ENCODE measurements at places on chromosomes 2 and 18.

- no peak for DNase-seq
Measured at GRCh38 chr2:119772128-119772527, 12.4 kb downstream of the PTPN4 start.

- DNase-seq = no peak
Measured at GRCh38 chr18:59242906-59243305, 22.9 kb downstream of the GRP start.

DNA sequence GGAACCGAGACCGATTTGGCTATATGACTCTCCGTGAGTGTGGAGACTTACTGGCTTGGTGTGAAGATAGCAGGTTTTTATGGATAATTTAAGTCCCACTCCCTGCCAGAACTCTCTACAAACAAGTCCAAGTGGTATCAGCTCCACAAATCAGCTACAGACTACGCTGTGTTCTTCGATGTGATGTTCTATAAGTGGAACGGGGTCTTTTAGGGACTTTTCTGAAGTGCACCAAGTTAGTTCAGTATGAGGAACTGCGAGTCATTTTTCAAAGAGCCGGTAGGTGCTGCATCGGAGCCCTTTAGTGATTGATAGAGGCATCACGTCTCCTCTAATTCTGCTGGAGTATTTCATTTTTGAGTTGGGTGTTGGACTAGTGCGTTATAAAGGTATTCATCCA lies 107.1 kb downstream of the TSHZ1 start:
- no peak for DNase-seq

- DNase-seq = peak; percentile 45
Measured at GRCh38 chr2:189164746-189165145, 14.8 kb downstream of the COL5A2 start.

- no peak for DNase-seq
Measured at GRCh38 chr18:76619261-76619620, 124.2 kb upstream of the ZNF516 start.

DNA sequence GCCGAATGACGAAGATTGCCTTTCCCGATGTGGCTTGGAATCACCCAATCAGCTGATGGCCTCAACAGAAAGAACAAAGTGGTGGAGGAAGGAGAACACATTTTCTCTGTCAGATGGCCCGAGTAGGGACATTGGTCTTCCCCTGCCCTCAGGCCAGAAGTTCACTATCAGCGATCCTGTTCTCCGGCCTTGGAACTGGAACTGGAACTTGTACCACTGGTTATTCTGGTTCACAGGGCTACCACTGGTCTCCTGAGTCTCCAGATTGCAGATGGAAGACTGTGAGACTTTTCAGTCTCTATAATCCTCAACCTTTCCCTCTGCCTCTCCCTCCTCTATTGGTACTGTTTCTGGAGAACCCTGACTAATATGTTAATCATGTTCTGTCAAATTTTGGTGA lies 180.4 kb downstream of the ANKRD30B start:
- DNase-seq = no peak

DNA sequence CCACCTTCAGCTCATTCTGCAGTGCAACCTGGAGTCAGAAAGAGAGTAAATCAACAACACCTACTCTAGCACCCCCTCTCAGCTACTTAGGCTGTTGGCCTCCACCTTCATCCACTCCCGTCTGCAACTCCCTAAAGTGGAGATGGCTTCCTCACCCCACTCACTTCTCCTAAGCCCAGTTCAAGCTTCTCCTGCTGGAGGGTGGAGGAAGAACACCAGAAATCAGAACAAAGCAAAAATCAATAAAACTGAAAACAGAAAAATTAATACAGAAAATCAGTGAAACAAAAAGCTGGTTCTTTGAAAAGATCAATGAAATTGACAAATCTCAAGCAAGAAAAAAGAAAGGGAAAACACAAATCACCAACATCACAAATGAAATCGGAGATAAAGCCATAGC lies 191.7 kb downstream of the ANAPC1 start:
- no peak for DNase-seq

- DNase-seq = no peak
Measured at GRCh38 chr2:106168657-106169056, 25.4 kb downstream of the UXS1 start.

DNA sequence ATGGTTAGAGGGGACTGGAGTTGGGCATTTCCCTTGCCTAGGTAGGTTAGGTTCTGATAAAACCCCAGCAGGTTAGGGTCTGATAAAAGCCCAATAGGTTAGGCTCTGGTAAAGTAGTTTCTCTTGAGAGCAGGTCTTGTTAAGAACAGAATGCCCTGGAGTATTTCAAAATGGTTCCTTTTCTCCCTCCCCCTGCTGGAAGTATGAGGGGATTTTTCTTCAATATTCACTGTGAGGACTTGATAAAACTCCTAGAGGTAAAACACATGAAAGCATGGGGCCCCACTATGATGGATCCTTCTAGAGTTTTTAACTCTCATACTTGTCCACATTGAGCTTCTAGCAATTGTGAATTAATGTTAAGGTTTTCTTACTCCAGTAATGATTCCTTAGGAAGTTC lies 27.6 kb downstream of the ANKAR start:
- DNase-seq = no peak

GRCh38 chr2:103327386-103327785 lies 565.6 kb downstream of the TMEM182 start:
- no peak for DNase-seq

GRCh38 chr2:20624156-20624883 lies 26.6 kb downstream of the HS1BP3 start:
- DNase-seq = no peak

GRCh38 chr18:50401888-50402287 lies 27.0 kb downstream of the SKA1 start:
- DNase-seq = no peak

- no peak for DNase-seq
Measured at GRCh38 chr2:64915510-64915900, 73.7 kb upstream of the SLC1A4 start.

DNA sequence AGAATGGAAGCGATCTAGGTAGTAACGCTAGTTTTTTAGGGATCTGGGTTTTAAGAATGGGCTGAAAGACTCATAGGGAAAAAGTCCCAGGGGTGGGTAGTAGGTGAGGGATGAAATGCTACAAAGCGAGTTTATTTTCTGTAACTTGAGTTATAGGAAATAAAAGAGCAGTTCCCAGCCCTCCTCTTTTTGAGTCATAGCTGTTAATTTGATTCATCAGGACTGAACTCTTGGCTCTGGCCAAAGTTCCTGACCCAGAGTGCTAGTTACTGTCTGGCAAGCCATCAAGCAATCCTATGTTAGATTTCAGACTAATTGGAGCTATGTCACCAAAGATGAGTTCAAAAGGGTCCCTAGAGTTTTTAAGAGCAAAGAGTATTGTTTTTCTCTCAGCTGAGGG lies 17.4 kb upstream of the NOSTRIN start:
- no peak for DNase-seq

DNA sequence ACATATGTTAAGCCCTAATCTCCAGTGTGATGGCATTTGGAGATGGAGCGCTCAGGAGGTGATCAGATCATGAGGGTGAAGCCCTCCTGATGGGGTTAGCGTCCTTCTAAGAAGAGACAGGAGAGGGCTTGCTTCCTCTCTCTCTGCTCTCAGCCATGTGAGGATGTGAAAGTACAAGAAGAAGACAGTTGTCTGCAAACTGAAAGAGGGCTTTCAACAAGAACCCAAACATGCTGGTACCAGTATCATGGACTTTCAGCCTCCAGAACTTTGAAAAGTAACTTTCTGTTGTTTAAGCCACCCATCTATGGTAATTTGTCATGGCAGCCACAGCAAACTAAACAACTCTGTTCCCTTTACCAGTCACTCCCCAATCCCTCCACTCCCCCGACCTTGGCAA lies 47.4 kb downstream of the CACNB4 start:
- no peak for DNase-seq

- DNase-seq = peak; percentile 30
Measured at GRCh38 chr18:61502472-61502871, 169.2 kb downstream of the CDH20 start.

- DNase-seq = peak; percentile 6
Measured at GRCh38 chr2:213806125-213806726, 522.0 kb downstream of the SPAG16 start.

- DNase-seq = no peak
Measured at GRCh38 chr2:120352696-120353590, 7.0 kb downstream of the INHBB start.

GRCh38 chr2:33441235-33441810 lies 35.1 kb upstream of the RASGRP3 start:
- DNase-seq = peak; percentile 62

DNA sequence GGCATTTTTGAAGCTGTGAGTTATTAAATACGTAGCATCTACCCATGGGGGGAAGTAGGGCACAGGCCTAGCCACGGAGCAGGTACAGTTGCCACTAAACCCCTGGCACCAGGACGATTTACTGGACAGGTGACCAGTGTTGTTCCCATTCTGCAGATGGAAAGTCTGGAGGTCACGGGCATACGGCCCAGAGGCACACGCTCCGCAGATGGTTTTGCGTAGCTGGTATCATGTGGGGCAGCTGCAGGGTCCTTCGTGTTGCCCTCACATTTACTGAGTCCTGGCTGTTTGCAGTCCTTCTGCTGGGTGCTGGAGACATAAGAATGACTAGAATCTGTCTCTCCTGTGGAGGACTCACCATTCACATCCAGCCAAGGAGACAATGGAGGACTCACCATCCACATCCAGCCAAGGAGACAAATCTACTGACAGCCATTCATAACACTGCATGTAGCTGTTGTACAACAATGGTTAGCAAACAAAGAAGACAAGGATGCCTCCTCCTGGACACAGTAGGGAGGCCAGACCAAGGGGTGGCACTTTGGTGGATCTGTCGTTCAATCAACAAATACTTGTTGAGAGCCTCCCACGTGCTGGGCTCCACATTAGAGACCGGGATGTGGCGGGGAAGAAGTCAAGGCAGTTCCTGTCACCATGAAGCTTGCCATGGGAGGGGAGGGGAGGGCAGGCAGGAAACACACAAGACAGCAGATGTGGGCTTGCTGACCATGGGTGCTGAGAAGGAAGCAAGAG lies 24.9 kb downstream of the TWIST2 start:
- DNase-seq = no peak

GRCh38 chr2:24984912-24985311 lies 13.2 kb upstream of the DNAJC27 start:
- DNase-seq = no peak

DNA sequence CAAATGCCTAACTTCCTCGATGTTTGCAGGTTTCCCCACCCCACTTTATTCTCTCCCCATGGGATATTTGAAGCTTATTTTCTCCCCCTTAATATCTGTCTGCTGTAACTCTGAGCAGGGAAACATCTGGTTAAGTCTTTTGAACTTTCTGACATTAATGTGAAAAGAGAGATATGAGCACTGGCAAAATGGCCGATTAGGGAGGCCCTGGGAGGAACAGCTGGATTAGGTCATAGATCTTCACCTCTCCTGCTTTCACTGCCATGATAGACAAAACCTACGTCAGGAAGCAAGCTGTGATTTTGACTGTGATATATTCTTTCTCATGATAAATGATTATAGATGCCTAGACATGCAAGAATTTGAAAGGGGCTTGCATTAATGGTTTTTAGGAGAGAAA lies 43.6 kb downstream of the LYPD6B start:
- DNase-seq = no peak

- no peak for DNase-seq
Measured at GRCh38 chr2:10940596-10940995, 28.9 kb downstream of the KCNF1 start.

- DNase-seq = no peak
Measured at GRCh38 chr2:67797801-67798540, 264.8 kb downstream of the C1D start.

DNA sequence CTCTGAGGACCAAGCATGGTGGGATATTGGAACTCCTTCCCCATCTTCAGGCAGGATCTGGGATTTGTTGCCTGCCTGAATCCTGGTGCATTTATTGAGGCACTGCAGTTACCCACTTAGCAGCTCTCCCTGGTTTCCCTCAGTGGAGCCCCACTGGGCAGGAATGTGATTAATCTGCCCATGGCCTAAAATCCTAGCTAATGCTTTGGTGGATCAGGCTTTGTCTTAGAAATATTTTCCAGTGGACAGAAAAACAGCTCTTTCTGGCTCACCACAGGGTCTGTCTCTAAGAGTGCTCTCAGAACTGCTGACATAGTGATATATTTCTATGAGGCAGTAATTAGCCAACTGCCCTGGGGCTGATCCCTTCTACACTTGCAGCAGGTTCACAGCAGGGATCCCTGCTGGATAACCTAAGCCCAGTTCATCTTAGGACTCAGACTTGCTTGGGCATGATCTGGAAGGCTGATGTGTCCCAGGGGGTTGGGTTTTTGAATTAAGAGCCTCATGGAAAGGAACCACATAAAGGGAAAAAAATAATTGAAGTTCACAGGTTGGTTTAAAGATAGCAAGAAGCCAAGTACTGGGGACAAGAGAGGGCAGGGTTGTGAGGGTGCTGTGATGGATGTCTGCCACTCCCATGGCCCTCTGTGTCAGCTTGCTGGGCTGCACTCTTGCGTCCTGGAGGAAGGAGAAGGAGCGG lies 44.3 kb upstream of the ZDBF2 start:
- no peak for DNase-seq

DNA sequence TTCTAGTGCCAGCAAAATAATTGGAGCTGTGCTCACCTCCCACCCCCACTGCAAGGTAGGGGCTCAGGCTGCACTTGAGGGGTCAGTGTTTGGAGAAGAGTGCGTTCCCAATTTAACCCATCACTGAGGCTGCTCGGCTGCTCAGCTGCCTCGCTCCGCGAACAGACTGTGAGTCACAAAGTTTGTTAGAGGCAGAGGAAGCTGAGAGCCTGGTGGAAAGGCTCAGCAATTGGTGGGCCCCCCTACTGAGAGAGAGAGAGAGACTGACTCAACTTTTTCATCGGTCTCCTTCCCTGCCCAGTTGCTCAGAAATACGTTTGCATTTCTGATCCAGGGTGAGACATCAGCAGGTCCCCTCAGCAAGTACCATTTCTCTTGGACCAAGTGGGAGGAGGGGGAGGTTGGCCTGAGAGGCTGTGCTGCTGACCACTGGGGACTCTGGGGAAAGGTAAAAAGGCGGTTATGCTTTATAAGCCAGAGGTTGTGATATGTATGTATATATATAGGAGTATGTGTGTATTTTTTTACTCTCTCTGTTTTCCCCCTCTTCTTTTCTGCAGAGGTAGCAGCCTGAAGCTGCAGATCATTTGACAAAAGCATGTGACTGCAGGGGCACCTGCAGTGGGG lies 1.5 kb downstream of the EFR3B start:
- DNase-seq = peak; percentile 67

GRCh38 chr2:62016957-62017356 lies 111.5 kb downstream of the COMMD1 start:
- no peak for DNase-seq

GRCh38 chr2:217070043-217070430 lies 210.2 kb upstream of the TNP1 start:
- no peak for DNase-seq

DNA sequence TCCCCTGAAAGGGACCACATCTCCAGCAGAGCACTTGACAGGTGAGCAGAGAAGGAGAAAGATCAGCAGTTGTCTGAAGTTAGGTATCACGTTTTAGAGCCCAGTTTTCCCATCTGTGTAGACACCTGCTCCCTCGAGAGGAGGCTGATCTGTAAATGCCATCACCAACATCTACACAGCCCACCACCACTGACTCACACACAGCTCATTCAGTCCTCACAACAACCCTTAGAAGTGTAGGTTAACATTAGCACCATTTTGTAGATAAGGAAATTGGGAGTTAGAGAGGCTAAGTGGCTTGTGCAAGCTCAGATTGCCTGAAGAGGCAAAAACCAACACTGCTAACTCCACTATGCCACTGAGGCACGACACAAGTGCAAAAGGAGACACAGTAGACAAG lies 37.2 kb upstream of the STAT1 start:
- no peak for DNase-seq

- no peak for DNase-seq
Measured at GRCh38 chr18:30280186-30280585, 762.4 kb downstream of the DSC3 start.

Measured in HTR-8/SVneo (cell line).